ENCODE measurements at places on chromosomes 12 and 14. TPM values are rescaled to one million over a fixed set of nuclear protein-coding genes. Genes with fewer than 3 reads are reported as not detected.

DNA sequence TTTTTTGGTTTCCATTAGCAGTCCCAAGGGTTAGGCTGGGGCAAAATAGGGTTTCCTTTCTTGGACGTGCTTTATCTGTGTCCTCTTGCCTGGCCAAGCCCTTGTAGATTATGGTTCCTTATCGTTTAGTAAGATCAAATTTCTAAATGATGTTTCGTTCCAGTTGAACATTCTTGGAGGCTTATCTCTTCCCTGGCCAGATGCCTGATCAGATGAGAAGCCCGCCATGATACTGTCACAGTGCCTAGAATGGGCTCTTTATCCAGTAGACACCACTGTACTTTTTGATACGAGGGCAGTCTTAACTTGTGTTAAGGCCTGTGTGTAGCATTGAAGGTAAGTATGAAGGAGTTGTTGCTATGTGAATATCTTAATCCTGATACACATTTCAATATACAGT lies 76.1 kb upstream of the TMEM263 start:
- DNase-seq, result no peak

- no peak for DNase-seq
Measured at GRCh38 chr12:95574799-95575452, 23.6 kb upstream of the USP44 start.

DNA sequence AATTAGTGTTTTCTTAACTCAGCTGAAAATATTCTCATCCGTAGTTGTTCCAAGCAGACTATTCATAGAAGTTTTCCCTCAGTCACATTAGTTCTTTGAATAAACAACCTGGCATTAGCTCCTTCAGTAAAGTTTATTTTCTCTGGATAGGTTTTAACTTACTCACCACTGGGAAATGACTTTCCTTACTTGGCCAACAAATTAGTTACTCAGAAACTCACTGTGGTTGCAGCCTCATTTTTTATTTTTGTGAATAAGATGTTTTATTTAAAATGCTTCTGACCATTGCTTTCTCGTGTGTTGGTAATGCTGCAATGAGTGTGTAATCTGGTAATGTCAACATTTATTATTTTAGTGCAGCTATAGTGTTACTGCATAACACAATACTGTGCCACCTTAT lies 74.9 kb downstream of the NOVA1 start:
- DNase-seq, result no peak

DNA sequence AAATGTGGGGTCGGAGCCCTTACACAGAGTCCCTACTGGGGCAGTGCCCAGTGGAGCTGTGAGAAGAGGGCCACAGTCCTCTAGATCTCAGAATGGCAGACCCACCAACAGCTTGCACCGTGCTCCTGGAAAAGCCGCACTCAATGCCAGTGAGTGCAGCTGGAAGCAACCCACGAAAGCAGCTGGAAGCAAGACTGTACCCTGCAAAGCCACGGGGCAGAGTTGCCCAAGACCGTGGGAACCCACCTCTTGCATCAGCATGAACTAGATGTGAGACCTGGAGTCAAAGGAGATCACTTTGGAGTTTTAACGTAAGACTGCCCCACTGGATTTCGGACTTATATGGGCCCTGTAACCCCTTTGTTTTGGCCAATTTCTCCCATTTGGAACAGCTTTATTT lies 12.3 kb downstream of the GTF2A1 start:
- no peak for DNase-seq

- no peak for DNase-seq
Measured at GRCh38 chr14:24277606-24278321, 6.4 kb upstream of the RABGGTA start.

GRCh38 chr12:131333621-131334440 lies 377.1 kb upstream of the SFSWAP start:
- no peak for DNase-seq

GRCh38 chr14:98175436-98175835 lies 1096.6 kb downstream of the BCL11B start:
- DNase-seq, result no peak

- no peak for DNase-seq
Measured at GRCh38 chr12:26874501-26875296, 41.7 kb upstream of the ITPR2 start.

GRCh38 chr12:121805171-121806008 lies 1.6 kb downstream of the SETD1B start:
- no peak for DNase-seq

DNA sequence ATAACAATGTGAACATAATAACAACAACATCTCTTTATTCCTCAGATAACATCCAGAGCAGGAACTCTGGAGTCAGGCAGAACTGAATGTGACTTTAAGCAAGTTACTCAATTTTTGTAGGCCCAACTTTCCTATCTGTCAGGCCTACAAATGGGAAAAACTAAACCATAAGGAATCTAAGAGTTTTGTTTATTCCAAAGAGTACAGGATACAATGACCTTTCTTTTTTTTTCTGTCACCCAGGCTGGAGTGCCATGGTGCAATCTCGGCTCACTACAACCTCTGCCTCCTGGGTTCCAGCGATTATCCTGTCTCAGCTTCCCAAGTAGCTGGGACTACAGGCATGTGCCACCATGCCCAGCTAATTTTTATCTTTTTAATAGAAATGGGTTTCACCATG lies 9.4 kb downstream of the LPCAT3 start:
- no peak for DNase-seq

DNA sequence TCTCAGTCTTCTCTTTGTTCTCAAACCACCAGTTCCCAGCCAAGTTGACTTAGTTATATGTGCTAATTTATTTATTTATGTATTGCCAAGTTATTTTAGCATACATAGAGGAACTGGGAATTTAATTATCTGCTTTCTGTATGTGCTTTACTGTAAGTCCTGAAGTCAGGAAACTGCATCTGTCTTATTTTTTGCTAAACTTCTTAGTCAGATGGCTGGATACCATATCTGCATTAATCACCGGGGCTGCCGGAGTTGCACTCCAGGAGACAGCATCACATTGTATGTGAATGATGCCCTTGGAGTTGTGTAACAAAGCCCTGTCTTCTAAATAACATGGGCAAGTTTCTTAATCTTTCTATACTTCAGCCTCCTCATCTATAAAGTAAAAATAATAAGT lies 96.2 kb downstream of the MON2 start:
- DNase-seq, result no peak

DNA sequence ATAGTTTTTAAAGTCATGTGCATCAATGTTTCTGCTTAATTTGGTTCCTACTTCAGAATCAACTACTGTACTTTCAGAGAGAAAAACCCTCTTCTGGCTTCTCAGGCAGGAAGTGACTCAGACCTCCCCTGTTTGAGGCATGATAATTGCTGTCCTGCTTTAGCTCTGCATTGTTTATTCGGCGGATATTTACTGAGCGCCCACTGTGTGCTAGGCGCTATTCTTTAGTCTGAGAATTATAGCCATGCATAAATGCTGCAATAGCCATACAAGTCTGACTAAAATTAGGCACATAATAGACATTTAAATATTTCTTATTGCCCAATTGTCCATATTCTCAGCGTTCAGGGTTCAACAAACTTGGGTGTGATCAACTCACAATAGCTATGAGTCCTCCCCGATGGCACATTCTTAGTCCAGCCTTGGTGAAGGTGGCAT lies 6.1 kb upstream of the AMIGO2 start:
- DNase-seq, result no peak

DNA sequence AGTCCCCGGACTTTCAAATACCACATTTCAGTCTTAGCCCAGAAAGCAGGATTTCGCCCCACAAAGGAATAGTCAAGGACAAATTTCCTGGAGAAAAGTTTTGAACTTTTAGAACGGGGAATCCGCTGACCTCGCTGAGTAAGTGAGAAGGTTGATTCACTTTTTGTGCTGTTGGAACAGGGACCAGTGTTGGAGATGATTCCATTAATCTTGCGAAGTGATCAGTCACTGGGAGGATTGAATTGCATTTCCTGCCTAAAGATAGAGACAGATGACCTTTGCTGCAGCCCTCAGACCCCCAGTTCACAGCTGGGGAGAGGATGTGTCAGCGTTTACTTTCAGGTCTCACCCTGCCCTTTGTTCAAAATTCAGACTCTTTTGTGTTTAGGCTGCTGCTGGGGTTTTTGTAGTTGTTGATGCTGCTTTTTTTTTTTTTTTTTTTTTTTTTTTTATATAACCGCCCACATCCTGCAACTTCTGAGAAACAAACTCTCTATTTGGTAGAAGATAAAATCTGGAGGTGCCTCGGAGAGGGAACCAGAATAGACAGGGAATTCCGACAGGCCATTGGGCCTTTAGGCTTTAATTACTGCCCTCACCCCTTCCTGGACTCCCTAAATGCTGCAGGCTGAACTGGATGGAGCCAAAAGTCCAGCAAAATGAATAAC lies 9.8 kb upstream of the KDM2B start:
- DNase-seq, result peak; percentile 33

DNA sequence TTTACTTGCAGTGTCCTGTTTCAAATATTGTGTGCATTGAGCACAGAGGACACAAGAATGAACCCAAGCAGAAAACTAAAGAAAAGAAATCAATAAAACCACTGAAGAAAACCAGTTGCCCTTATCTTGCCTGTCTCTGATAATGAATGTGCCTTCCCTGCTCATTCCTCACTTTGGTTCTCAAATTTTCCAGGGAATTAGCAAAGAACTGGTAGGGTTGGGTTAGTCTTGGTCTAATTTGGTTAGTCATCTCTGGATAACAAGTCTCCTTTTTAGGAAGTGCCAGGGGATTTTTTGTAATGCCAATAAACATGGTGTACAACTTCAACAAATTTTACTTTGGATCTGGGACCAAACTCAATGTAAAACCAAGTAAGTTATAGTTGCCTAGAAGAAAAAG lies 65.7 kb downstream of the DAD1 start:
- no peak for DNase-seq

GRCh38 chr12:87428701-87429277 lies 600.4 kb downstream of the C12orf50 start:
- no peak for DNase-seq

GRCh38 chr12:116060764-116061163 lies 216.7 kb downstream of the MED13L start:
- no peak for DNase-seq

DNA sequence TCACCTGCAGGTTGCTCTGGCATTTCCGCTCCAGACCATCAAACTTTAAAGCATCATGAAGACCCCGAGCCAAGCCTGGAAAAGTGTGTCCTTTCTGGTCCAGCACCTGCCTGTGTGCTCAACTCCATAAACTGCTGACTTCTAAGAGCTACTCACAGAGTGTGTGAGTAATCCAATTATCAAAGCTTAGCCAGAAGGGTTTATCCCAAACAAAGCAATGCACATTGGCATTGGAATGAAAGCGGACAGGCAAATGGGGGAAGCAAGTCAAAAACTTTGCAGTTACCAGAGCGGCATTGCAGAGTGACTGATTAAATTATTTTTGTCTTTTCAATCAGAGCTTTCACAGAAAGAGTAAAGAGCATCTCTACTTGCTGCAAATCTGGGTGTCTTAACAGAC lies 1262.4 kb upstream of the SEL1L start:
- DNase-seq, result no peak

- no peak for DNase-seq
Measured at GRCh38 chr12:30847259-30847658, 79.3 kb upstream of the TSPAN11 start.

DNA sequence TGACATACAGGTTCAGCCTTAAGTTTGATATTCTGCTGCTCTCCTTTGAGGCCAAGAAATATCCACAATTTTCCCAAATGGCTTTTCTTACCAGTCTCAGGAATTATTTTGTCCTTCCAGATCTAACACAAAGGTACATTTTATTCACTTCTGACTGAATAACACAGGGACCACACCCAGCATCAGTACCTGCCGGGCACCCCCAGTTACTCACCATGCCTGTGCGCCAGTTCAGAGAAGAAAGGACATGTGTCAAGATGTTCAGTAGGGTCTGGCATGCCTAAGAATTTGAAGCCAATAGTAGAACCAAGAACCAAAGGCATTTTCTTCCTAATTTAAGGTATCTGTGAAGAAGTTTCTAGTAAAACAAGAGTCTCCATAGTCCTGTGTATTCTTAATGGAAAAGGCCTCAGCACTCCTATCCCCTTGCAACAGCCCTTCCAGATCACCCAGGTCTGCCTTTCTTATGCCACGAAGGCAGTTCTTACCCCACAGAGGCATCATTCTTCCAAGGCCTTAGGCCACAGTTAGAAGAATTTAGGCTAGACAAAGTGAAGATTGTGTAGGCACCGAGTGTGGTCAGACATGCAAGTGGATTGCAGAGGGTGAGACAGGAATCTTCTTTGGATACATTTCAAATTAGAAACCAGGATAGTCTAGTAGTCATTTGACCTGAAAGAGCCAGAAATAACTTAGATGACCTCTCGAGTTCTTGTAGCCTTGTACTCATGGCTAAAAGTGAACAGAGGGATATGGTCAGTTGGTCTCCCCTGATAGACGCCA lies 140.1 kb upstream of the HIF1A start:
- DNase-seq, result no peak

DNA sequence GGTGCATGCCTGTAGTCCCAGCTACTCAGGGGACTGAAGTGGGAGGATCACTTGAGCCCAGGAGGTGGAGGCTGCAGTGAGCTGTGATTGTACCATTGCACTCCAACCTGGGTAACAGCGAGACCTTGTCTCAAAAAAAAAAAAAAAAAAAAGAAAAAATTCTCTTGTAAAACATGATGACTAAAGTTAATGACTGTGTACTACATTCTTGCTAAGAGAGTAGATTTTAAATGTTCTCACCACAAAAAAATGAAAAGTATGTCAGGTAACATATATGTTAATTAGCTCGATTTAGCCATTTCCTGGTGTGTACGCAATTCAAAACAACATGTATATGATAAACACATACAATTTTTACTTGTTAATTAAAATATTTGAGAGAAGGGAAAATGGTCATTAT lies 480.7 kb upstream of the RGS6 start:
- DNase-seq, result no peak

GRCh38 chr12:48970702-48971334 lies 717 bp downstream of the WNT10B start:
- no peak for DNase-seq

DNA sequence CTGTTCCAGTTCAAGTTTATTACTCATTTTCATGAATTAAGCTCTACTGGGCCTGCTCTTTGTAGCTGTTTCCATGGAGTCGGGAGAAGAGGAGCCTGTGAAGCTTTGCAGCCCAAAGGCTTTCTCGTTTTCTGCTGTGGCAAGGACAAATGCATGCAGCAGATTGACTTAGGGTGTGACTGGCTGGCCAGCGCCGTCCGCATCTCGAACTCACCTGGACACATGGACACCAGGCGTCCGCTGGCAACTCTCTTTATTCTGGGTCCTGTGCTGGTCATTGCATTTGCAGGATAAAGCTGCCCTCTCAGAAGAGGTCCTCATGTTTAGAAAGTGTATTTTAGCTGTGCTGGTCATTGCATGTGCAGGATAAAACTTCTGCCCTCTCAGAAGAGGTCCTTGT lies 350.4 kb downstream of the TMEM121 start:
- no peak for DNase-seq

NYNRIN gene
- total RNA-seq, result 0.02 TPM

TMEM229B gene
- 3.3 TPM for total RNA-seq

PNP gene
- total RNA-seq, result 87.2 TPM

TSPAN9 gene
- 0.54 TPM for total RNA-seq

GPRC5D gene
- 0.44 TPM for total RNA-seq

MUCL1 gene
- total RNA-seq, result not detected

RNU4-1 gene
- 3,997 TPM for total RNA-seq

CCDC197 gene
- total RNA-seq, result not detected

HIP1R gene
- total RNA-seq, result 154 TPM

Measured in activated B cell treated with CpG ODN at 0.5 μM for 24 hours (primary cell).